ENCODE measurements at places on chromosomes 3 and 15.

DNA sequence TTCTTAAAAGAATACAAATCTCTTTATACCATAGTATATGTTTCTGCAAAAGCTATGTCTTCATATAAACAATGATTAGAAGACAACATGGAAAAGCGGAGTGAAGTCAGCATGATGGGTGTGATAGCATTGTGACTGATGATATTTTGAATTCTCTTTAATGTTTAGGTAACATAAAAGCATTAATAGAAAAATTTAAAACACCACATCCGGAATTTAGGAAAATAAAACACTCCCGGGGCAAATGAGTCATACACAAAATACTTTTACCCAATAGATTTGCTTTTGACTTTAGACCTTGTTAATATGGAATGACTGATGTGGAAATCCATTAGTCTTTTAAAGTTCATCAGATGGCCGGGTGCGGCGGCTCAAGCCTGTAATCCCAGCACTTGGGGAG is 134.7 kb downstream of the P3H2 start:
- no peak for DNase-seq

DNA sequence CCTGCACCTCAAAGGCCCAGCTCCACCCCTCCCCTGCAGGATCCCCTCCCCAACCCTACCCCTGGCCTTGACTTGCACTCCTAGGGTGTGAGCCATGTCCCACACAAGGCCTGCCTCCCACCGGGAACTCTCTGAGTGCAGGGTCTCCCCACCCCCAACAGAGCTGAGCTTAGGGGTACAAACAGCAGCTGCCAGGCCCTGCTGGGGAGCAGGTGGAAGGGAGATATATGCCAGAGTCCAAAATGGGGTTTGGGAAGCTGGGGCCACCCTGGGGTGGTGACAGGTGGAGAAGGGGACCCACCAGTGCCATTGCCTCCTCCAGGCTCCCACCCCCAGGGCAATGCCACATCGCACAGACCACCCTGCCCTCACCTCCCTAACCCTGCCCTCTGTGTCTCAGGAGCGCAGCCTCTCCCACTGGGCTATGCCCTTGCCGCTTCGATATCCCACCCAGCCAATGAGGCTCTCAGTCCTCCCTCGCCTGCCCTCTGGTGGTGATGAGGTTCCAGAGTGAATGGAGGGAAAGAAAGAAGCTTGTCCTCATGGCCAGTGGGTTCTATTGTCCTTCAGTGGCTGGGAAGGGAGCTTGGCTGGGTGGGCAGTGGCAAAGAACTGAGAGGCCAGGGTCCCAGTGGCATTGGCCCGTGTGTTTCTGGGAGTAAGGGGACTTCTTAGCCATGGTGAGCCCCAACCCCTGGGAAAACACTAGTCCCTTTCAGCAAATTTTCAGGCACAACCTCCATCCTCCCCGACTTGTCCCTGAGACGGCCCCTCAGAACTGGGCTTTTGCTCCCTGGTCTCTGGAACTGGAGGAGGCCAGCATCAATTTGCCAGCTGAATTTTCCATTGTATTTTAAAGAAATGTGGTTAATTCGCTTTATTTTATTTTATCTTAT is 46.8 kb downstream of the CYP11A1 start:
- DNase-seq: no peak

- no peak for DNase-seq
Observed at GRCh38 chr15:58777107-58777506, 6.0 kb downstream of the MINDY2 start.

DNA sequence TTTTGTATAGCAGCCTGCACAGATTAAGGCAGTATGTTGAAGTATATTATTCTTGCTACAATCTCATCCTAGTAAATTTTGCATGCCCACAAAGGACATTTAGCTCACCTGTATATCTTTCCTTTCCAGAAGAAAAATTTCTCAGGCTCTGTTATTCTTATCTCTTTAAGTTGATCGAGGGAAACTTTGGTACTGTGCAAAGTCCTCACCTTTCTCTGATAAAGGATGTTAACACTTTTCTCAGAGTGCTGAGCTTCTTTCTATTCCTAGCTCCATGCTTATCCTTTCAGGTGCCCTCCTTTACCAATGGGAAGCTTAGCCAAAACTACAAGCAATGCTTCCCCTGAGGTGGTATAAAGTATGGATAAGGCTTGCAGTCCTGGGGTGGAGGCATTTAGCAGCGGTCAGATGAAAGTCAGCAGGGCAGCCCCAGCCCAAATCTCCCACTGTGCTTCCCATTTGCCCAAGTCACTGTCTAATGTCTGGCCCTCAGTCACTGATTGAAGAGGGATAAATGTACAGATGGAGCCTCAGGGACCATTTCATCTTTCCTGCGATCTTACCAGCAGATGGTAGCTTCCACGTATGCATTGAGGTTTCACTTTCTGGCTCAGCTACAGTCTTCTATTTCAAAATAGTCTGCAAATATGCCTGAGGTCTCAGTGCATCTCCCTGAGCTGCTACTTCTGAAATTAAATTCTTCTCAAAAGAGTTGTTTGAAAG is 127.8 kb upstream of the P2RY1 start:
- DNase-seq: no peak

DNA sequence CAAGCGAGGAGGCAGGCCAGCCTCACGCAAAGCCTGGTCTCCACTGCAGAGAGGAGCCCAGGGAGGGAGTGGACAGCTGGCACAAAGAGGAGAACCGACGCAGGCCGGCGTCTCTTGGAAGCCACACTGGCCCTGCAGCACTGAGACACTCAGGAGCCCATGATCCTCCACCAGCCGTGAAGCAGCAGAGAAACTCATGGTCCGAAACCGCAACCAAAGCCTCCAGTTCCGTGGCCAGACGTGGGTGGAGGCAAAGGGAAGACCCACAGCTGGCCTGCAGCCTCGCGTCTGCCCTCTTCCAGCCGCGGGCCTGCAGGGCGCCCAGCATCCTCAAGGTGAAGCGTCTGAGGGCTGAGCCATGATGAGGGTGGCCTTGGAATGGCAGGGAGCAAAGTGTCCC is 62.2 kb upstream of the SEC61A1 start:
- no peak for DNase-seq

DNA sequence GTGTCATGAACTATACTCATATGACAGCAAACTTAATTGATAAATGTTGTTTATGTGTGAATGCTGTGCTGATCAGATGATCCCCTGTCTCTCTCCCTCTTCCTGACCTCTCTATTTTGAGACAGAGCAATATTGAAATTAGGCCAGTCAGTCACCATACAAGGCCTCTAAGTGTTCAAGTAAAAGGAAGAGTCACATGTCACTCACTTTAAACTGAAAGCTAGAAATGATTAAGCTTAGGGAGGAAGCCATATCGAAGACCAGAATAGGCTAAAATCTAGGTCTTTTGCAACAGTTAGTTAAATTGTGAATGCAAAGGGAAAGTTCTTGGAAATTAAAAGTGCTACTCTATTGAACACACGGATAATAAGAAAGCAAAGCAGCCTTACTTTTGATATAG is 498.6 kb downstream of the ZPLD1 start:
- no peak for DNase-seq

GRCh38 chr3:80556763-80557162 is 789.0 kb upstream of the ROBO1 start:
- no peak for DNase-seq

- no peak for DNase-seq
Observed at GRCh38 chr3:79515072-79515471, 252.7 kb downstream of the ROBO1 start.

DNA sequence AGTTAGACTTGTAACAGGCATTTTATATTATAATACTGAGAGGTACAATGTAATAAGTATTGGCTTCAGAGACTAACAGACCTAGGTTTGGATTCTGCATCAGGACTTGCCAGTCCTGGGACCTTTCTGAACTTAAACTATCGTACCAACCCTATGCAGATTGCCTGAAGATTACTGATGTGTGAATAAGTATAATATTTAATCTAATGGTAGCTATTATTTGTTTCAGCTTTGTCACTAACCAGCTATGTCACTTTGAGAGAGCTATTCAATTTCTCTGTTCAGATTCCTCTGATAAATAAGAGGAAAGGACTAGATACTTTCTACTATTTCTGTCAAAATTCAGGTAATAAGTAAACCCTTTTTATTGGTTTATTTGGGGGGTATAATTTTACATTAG is 184.4 kb upstream of the NECTIN3 start:
- DNase-seq: no peak

GRCh38 chr15:77336006-77336405 is 83.9 kb downstream of the PEAK1 start:
- DNase-seq: no peak
